ENCODE measurements at places on chromosomes 2 and 18.

DNA sequence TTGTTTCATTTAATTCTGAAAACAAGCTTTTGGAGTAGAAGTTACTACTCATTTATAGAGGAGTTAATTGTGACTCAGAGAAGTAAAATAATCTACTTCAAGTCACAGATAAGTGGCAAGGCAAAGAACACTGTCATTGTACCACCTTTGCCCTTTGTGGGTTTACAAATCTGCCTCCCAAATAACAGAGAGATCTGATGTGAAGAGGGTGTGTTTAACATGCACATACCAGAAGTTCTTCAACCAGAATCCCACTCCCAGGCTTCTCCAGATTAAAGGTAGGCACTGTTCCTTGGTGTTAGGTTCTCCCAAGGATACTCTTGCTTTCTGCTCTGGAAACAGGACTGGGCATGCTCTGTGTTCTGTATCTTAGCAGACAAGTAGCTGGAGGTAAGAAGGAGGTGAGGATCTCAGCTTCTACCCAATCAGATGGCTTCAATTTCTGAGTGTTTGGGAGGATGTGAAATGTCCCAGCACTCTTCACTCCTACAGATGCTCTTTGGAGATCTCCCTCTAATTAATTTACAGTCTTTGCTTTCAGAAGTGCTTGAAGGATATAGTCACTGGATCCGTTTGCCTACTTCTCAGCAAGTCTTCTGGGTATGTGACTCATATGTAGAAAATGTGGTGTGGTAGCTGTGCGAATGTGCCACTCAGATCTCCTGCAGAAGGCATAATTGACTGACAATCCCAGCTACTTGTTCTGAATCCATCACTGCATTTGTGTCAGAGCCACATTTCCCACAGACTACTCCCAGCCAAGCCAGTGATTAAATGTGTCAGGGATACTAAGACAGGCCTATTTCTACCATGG lies 111.1 kb downstream of the KLHL14 start:
- DNase-seq = no peak

GRCh38 chr18:48974304-48975119 lies 23.7 kb upstream of the SMAD7 start:
- no peak for DNase-seq

- no peak for DNase-seq
Observed at GRCh38 chr2:131125195-131125757, 20.1 kb downstream of the PLEKHB2 start.

- DNase-seq = no peak
Observed at GRCh38 chr18:57437402-57437765, 2.2 kb downstream of the ONECUT2 start.

DNA sequence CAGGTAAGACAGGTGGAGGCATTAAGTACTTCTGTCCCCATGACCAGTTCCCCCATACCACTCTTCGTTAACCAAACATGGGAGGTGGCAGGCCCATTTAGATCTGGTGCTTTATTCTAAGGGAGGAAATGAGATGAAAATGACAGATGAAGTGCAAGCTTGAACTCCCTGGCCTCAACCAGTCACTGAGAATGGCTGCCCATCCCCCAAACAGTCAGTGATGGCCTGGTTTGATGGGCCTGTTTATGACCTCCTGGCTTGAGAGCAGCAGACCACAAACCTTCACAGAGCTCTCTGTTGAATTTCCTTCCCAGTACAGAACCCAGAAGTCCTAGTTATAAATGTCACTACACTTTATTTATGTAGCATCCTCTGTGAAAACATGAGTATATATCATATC lies 31.1 kb downstream of the EPAS1 start:
- no peak for DNase-seq

- DNase-seq = no peak
Observed at GRCh38 chr18:48534364-48534763, 4.5 kb upstream of the CTIF start.

GRCh38 chr2:38771632-38772031 lies 6.4 kb upstream of the GEMIN6 start:
- no peak for DNase-seq

DNA sequence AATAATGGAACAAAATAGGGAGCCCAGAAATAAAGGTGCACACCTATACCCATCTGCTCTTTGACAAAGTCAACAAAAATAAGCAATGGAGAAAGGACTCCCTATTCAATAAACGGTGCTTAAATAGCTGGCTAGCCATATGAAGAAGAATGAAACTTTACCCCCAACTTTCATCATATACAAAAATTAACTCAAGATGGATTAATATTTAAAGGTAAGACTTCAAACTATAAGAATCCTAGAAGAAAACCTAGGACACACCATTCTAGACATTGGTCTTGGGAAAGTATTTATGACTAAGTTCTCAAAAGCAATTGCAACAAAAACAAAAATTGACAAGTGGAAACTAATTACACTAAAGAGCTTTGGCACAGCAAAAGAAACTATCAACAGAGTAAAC lies 139.1 kb downstream of the DNAH7 start:
- DNase-seq = no peak

- no peak for DNase-seq
Observed at GRCh38 chr18:52465391-52465790, 125.4 kb downstream of the DCC start.

DNA sequence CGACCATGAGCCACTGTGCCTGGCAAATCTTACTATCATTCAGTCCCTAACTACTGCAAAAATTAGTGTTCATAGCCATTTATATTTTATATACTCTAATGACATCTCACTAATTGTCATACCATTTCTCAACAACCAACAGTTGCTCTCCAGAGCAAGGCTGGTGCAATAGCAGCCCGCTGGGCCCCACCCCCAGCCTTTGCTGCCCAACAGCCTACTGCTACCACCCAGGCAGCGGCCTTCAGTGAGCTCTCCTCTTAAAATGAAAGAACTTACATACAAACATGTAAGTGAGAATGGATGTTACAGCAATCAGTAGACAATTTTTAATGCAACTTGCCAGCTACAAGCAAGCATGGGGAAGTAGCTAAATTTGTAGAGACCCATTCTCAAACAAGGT lies 90.5 kb downstream of the HNRNPLL start:
- DNase-seq = no peak

DNA sequence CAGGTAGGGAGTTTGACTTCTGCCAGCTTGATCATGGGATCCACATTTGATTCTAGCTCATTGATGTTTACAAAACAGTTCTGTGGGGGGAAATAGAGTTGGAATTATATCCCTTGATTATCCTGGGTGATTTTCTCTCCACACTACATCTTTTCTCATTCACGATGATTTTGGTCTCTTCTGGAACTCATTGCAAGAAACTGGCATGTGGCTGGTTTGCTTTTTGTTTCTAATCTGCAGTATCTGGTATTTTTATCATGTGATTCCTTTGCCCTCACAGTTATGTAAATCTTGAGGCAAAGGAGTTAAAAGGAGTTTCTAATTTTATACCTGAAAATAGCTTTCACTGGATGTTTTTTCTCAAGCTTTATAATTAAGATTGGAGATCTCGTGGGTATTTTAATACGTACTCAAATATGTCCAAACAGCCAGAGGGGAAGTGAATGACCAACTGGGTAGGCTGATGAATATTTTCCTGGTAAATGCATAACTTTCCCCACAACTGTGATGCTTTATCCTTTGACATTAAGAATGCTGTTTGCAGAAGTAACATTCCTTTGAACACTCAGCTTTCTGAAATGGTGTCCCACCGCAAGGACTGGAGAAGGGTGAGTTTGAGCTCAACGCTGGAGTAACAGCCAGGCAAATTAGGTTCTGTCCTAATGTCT lies 502.9 kb upstream of the ZEB2 start:
- no peak for DNase-seq

- no peak for DNase-seq
Observed at GRCh38 chr2:20652673-20653575, 2.0 kb upstream of the HS1BP3 start.

DNA sequence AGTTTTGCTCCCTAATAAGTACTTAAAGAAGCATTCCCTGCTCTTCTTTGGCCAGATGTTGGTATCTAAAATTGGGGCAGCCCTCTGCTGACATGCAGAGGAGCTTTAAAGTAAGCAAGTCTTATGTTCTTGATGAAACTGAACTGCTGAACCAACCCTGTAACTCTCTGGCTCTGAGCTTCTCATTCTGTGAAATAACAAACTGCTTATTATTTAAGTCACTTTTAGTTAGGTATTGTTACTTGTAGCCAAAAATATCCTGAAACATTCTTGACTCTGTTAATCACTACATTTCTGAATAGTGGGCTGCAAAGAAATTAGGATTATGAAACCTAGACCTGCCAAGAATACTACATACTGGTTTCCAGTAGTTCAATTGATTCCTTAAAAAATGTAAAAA lies 15.5 kb downstream of the PPP3R1 start:
- DNase-seq = no peak

DNA sequence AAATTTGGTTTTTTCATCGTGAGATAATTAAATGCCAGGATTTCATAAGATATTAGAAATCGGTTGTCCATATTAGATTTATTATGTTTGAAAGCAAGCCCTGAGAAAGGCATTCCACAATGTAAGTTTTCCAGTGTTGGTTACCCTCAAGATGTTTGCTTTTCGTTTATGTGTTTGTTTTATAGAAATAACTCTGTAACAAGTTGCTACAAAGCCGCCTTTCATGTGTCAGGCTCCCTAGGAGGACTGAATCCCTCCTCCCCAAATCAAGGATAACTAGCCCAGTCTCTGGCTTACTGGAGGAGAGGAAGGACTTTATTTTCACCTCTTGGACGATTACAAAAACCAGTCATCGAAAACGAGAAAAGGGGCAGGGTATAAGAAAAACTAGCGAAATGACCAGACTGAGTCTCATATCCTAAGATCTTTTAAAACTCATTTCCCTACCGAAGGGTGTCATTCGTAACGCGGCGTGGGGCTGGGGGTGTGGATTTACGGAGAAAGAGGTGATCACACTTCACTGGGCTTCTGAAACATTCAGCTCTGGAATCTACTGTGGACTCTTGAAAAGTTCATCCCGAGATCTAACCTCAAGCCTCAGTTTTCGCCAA lies 1.0 kb upstream of the PEX13 start:
- DNase-seq = no peak

- no peak for DNase-seq
Observed at GRCh38 chr2:116499389-116499788, 1315.1 kb upstream of the DDX18 start.

DNA sequence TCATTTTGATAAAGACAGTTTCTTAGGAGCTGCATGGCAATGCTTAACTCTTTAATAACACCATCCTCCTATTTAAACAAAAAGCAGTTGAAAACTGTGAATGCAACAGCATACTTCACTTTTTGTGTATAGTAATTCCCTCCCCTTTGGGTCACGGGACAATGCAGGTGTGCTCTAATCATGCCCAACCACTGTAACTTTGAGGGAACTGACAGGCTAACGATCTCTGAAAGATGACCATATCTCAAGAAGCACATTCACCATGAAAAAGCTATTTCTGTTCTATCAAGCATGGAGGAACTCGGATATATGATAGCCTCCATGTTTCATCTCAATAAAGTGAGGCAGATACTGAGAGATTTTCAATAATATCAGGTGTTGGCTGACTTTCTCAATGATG lies 81.1 kb upstream of the CD226 start:
- no peak for DNase-seq

DNA sequence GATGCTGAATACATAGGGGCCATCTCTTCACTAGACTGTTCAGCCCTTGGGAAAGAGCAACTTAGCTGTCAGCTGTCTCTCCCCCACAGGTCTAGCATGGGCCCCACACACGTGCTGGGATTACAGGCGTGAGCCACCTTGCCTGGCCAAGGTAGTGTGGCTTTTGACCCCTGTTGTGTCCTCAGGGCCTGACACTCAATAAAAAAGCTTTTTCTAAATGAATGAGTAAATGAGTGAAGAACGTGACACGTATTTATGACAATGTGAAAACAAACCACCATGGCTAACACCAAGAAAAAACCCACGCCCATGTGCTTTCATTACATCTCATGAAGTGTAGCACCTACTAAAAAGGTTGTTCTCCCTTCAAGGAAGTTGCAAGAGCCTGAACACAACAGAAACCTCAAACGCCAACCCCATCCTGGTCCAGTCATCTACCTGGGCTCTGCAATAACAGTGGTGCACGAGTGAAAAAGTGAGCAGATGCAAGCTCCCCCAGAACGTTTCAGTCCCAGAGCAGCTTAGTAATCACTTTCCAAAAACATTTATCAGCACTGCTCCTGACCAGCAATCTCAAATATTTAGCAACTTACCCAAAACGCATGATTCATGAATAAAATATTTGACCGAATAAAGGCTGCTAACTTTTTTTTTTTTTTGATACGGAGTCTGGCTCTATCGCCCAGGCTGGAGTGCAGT lies 3.4 kb downstream of the WDFY1 start:
- no peak for DNase-seq

GRCh38 chr18:25181993-25182392 lies 170.0 kb downstream of the ZNF521 start:
- DNase-seq = no peak

DNA sequence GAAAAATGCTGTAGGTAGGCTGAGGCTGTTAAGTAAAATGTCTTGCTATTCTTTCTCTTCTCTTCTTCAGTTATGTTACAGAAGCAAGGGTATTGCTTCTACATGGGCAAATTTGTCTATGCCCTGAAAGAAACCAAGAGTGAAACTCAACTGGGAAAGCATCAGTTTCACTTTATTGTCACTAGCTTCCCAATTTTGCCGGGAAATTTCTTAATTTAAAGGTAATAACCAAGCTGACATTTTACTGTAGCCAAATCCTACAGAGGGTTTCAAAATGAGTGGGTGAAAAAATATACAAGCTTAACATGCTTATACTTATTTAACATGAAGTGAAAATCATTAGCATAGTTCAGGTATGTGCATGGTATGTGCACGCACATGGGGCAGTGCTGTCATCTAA lies 3.2 kb downstream of the TANK start:
- DNase-seq = no peak

DNA sequence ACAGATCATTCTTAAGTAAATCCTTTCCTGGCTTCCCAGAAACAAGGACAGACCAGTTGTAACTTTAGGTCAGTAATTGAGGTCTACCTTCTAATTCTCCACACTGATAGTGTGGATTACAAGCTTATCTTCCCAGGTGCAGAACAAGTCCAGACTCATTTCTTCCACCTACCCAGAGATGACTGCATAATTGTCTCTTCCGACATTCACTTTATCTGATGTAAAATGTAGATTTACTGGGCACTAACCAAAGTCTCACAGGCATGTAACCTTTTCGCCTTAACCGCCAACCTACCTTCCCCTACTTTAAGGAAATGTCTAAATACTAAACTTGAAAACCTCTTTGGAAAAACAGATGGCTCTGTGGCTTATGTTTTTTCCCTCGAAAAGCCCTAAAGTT lies 96.2 kb downstream of the NCK2 start:
- no peak for DNase-seq

- no peak for DNase-seq
Observed at GRCh38 chr2:14673351-14673875, 40.9 kb downstream of the LRATD1 start.

DNA sequence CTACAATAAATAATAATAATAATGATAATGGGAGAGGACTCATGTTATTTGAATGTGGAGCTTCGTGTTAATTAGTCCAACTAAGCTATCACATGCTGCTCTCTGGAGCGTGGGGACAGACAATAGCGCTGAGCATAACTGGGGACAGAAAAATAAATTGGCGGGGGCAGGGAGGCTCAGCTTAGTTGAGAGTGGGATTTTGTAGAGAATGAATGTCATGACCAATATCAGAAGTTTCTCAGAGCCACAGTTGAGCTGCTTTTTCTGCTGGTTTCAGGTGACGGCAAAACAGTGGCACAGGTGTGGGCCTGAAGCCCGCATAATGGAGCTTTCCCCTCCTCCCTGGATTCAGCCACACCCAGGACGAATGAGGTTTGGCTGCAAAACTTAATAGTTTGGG lies 111.1 kb upstream of the CAB39 start:
- DNase-seq = no peak

Data from cortex of kidney (tissue), 1 donor.